ENCODE measurements at places on chromosomes 5 and 9.

- no peak for ATAC-seq
These were observed 4.7 kb upstream of the SUSD1 start for GRCh38 chr9:112179816-112180215.

DNA sequence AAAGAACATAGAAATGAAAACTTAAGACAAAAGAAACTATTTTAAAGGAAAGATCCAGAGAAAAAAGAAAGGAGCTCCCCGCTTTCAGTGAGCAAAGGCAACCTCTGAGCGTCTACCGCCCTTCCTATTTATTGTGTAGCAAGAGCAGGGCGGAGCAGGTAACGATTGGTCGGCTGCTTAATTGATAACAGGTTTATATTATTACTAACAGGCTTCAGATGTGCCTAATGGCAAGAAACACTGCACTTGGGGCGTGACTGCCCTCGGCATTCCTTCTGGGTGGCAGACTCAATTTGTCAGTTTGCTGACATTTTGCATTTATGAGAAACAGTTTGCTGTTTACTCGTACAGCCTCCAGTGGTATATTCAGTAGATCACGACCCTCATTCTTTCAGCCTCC lies 482.7 kb upstream of the C9orf72 start:
- ATAC-seq: no peak

DNA sequence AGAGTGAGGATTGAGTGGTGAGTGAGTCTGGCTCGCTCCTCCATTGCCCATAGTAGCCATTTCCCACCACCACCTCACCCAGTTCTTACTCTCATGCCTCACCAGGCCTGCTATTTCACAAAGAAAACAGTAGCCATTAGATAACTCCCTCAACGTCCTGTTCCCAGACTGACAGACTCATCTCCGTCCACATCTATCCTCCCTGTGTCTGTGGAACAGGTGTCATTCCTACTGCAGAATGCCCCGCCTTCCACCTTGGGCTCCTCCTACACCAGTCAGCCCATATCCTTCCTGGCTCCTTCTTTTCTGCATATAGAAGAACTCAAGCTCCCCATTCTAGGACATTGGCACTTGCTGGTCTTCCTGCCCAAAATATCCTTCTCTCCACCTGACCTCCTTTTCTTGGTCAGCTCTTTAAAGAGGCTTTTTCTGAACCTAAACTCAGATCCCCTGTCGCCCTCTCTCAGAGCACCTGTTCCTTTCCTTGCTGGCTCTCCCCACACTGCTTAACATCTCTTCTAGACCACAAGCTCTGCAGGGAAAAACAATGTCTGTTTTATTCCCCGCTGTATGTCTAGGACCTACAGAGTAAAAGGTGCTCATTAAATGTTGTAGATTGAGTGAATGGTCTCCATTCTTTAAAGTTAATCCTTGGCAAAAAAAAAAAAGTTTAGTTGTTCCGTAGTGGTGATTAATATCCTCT lies 3.2 kb downstream of the TNFAIP8 start:
- ATAC-seq: peak; percentile 22

- ATAC-seq: no peak
These were observed 245.8 kb downstream of the PJA2 start for GRCh38 chr5:109164001-109164400.

- ATAC-seq: no peak
These were observed 44.8 kb upstream of the CYLC2 start for GRCh38 chr9:102950346-102950745.

All from esophagus mucosa (tissue), 1 donor.